Liver (tissue), 10 donors: ENCODE measurements at places on chromosomes 2 and 18.

DNA sequence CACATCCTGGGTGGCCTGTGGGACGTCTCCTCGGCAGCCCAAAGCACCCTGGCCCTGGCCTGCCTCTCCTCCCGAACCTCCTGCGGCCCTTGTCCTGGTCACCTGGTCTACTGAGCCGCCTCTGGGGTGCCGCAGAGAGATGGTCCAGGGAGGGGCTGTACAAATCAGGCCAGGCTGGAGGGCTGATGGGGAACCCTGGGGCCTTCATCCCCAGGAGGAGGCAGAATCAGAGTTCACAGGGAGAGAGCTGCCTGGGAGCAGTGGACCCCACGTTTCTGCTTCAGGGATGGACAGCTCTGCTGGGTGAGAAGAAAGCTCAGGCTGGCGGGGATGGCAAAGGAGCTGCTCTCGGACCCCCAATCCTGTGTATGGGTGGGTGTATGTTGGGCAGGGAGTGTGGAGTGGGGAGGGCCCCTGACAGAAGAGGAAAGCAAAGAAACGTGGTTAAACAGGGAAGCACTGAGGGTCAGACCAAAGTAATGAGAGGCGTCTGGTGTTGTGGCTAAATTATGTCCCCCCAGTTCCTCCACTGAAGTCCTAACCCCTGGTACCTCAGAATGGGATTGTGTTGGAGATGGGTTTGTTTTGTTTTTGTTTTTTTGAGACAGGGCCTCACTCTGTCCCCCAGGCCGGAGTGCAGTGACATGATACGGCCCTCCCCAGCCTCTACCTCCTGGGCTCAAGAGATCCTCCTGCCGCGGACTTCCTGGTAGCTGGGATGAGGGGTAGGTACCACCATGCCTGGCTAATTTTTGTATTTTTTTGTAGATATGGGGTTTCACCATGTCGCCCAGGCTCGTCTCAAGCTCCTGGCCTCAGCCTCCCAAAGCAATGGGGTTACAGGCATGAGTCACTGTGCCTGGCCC lies 73.4 kb upstream of the SMAD7 start:
- H3K4me1 ChIP-seq = no peaks in the 10 kb centered on the region
- H3K27me3 ChIP-seq = no peaks in the 10 kb centered on the region
- H3K4me3 ChIP-seq = no peak overlapping the region
- H3K36me3 ChIP-seq = no peaks in the 10 kb centered on the region
- peak; percentile 27 for DNase-seq
- H3K27ac ChIP-seq = no peak overlapping the region

DNA sequence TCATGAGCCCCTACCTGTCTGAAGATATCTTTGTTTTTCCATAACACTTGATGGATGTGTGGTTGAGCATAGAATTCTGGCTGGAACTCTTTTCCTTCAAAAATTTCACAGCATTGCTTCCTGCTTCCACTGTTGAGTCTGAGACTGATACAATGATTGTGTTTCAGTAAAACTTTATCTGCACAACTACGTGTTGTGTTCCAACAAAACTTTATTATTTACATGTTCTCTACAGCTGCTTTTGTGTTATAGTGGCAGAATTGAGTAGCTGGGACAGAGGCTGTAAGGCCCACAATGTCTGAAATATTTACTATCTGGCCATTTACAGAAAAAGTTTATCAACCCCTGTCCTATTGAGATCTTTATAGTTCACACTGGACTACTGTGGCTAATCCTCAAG lies 275.3 kb downstream of the PHLPP1 start:
- no peak overlapping the region for H3K27ac ChIP-seq
- H3K27me3 ChIP-seq = no peaks in the 10 kb centered on the region
- H3K4me3 ChIP-seq = no peak overlapping the region
- no peaks in the 10 kb centered on the region for H3K36me3 ChIP-seq
- peaks cover 2% of the 10 kb centered on the region for H3K4me1 ChIP-seq
- DNase-seq = no peak

DNA sequence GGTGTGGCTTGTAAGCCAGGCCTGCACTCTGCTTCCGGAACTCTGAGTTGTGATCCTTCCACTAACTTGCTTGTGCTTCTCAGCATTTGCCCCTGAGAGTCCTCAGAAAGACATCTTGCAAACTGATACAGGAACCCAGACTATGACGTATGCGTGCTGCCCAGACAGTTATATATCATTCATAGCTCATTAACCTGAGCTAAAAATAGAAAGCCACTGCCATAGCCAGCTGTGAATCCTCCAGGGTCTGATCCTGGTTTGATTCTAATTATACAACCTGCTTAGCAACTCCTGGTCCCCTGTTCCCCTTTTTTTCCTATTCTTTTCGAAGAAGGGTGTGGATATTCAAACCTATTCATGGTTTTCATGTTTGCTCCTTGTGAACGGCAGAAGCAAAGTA lies 63.7 kb downstream of the MARCHF4 start:
- H3K36me3 ChIP-seq = no peaks in the 10 kb centered on the region
- H3K27me3 ChIP-seq = no peaks in the 10 kb centered on the region
- no peak overlapping the region for H3K4me3 ChIP-seq
- no peak overlapping the region for H3K27ac ChIP-seq

GRCh38 chr2:118049816-118050140 lies 35.9 kb upstream of the CCDC93 start:
- no peak overlapping the region for H3K27ac ChIP-seq
- H3K4me3 ChIP-seq = no peak overlapping the region
- no peaks in the 10 kb centered on the region for H3K36me3 ChIP-seq
- H3K27me3 ChIP-seq = no peaks in the 10 kb centered on the region
- no peak for DNase-seq

GRCh38 chr2:150630587-150631235 lies 143.2 kb upstream of the RND3 start:
- no peak overlapping the region for H3K4me3 ChIP-seq
- H3K27ac ChIP-seq = peak overlapping the region; percentile 68
- H3K36me3 ChIP-seq = no peaks in the 10 kb centered on the region
- no peaks in the 10 kb centered on the region for H3K27me3 ChIP-seq
- DNase-seq = no peak

DNA sequence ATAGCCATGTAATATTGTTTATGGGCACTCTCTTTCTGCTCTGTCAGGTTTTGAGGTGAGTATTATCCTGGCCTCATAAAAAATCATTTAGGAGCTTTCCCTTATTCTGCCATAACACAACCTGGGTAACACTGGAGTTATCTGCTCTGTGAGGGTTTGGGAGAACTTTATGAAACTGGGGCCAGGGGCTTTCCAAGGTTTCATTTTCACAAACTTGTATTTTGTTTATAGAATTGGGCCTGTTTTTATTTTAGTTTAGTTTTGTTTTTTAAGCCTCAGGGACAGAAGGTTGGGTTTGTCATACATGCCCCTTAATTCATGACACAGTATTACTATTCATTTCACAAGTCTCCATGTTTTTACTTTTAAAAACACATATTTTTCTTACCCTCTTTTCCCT lies 83.5 kb downstream of the IRS1 start:
- H3K36me3 ChIP-seq = no peaks in the 10 kb centered on the region
- H3K27ac ChIP-seq = no peak overlapping the region
- H3K4me1 ChIP-seq = no peaks in the 10 kb centered on the region
- no peaks in the 10 kb centered on the region for H3K27me3 ChIP-seq
- H3K4me3 ChIP-seq = no peak overlapping the region
- DNase-seq = no peak

GRCh38 chr2:164363646-164364045 lies 257.6 kb downstream of the GRB14 start:
- no peak overlapping the region for H3K4me3 ChIP-seq
- H3K4me1 ChIP-seq = no peaks in the 10 kb centered on the region
- H3K27ac ChIP-seq = no peak overlapping the region
- H3K27me3 ChIP-seq = no peaks in the 10 kb centered on the region
- no peaks in the 10 kb centered on the region for H3K36me3 ChIP-seq
